ENCODE measurements at places on chromosomes 1 and 21. TPM values are rescaled to one million over a fixed set of nuclear protein-coding genes. Genes with fewer than 3 reads are reported as not detected.

DNA sequence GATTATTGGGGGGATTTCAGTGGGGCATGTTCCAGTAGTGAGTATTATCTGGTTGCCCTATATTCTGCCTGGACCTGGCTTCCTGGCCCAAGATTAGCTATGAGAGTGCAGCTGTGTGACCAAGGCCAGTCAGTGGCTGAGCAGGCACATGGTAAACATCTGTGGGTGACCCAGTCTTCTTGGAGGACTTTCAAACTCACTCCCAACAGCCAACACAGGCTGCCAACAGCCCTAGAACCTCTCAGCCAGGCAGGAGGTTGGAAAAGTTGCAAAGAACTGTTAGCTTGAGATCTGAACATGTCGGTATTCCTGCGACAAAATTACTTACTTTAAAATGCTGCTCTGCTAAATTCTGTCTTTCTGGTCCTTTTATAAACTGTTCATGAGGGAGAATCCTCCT lies 192.4 kb downstream of the TGFBR3 start:
- H3K27me3 ChIP-seq = peaks cover 4% of the 10 kb centered on the region
- peaks cover 43% of the 10 kb centered on the region for H3K4me1 ChIP-seq
- H3K36me3 ChIP-seq = peaks cover 6% of the 10 kb centered on the region
- no peak overlapping the region for H3K27ac ChIP-seq
- H3K4me3 ChIP-seq = no peak overlapping the region

The FCRL2 gene
- not detected for total RNA-seq

DNA sequence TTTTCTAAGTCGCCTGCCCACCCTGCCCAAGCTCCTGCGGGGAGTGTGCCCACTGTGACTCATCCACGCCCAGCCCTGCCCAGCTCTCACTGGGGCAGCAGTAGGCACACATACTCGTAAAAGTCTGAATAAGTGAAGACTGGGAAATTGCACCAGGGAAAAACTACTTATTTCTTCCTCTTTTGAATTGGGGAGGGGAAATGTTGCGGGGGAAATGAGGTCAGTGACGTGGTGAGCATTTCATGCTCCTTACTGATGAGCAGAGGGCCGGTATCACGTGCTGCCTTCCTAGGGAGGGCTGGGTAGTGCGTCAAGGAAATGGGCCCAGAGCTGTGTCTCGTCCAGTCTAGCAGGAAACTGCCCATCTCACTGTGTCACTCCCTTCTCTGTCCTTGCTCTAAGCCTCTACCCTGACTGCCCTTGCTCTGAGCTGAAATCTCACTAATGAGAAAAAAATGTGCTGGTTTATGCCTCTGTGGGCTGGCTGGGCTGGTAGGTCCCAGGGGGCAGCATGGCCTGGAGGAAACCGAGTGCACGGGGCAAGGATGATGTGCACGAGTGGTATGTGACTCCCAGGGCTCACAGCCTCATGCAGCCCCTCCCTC lies 13.5 kb upstream of the TNFRSF1B start:
- H3K4me3 ChIP-seq = no peak overlapping the region
- peaks cover 4% of the 10 kb centered on the region for H3K36me3 ChIP-seq
- peaks cover 56% of the 10 kb centered on the region for H3K4me1 ChIP-seq
- H3K27me3 ChIP-seq = peaks cover 11% of the 10 kb centered on the region
- DNase-seq = no peak

The MORC3 gene
- 43.0 TPM for total RNA-seq

- no peak for DNase-seq
- peaks cover 16% of the 10 kb centered on the region for H3K4me1 ChIP-seq
- no peak overlapping the region for H3K27ac ChIP-seq
- H3K4me3 ChIP-seq = peak overlapping the region; percentile 72
Observed at GRCh38 chr1:36212782-36213181, 11.5 kb upstream of the THRAP3 start.

DNA sequence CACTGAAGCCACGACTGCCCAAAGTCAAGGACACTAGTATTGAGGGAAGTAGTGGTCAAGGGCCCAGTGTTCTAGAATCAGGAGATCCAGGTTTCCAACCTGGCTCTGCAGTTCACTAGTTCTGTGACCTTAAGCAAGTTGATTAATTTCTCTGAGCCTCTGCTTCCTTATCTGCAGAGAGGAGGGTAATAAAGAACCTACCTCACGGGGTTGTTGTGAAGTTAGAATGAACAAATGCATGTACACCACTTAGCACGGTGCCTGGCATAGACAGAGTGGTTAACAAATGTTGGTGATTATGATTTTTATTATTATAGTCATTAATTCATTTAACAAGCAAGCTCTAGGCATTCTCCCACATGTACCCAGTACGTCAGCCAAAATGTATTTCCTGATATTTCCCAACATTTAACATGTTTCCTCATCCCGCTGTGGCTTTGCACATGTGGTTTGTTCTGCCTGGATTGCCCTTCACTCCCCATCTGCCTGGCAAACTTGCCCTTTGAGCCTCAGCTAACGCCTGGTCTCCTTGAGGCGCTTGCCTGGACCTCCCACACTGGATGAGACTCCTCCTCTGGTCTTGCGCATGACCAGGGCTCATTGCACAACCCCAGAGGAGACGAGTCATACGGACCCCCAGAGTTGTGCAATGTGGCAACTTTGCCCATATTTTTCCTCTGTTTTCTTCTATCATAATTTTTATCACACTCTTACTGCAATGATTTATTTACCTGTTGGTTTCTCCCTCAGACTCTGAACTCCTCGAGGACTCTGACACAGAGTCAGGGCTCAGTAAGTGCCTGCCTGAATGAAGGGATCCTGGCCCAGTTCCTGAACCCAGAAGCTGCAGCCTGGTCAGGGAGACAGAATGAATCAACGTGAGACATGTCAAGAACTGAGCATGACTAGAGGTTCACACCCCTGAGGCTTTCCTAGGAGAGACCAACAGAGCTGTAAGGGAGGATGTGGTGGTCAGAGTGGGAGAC lies 20.7 kb upstream of the MFSD2A start:
- H3K4me3 ChIP-seq = no peak overlapping the region
- no peak for DNase-seq
- peaks cover 6% of the 10 kb centered on the region for H3K4me1 ChIP-seq
- H3K36me3 ChIP-seq = peaks cover 4% of the 10 kb centered on the region
- no peak overlapping the region for H3K27ac ChIP-seq

GRCh38 chr1:35882586-35882944 lies 444 bp upstream of the AGO1 start:
- DNase-seq = no peak
- peaks cover 4% of the 10 kb centered on the region for H3K27me3 ChIP-seq
- H3K4me3 ChIP-seq = peak overlapping the region; percentile 40
- H3K4me1 ChIP-seq = peaks cover 43% of the 10 kb centered on the region
- no peaks in the 10 kb centered on the region for H3K36me3 ChIP-seq

The KDF1 gene
- 0.21 TPM for total RNA-seq

GRCh38 chr1:222950892-222951291 lies 136.1 kb downstream of the DISP1 start:
- DNase-seq = no peak
- no peak overlapping the region for H3K27ac ChIP-seq
- no peaks in the 10 kb centered on the region for H3K27me3 ChIP-seq
- H3K4me1 ChIP-seq = peaks cover 19% of the 10 kb centered on the region
- no peak overlapping the region for H3K4me3 ChIP-seq
- peaks cover 18% of the 10 kb centered on the region for H3K36me3 ChIP-seq

The LCE5A gene
- not detected for total RNA-seq

The PLPPR5 gene
- total RNA-seq = 1.1 TPM

The KRTAP21-2 gene
- not detected for total RNA-seq

DNA sequence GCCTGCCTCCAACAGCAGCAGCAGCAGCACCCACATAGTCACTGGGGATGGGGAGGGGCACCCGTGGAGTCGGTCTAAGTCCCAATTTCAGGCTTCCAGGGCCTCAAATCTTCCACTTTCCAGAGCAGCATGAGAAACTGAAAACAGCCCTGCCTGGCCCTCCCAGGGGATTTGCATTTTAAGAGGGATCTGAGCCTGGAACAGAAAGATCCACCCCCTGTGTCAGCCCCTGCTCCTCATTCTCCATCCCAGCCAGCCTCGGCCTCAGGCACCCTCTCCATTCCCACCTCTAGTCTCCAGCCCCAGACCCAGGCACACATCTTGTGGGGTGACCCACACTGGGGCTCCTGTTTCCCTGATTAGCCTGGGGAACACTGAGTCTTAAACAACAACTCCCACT lies 51.8 kb downstream of the FBXO2 start:
- peaks cover 5% of the 10 kb centered on the region for H3K27me3 ChIP-seq
- H3K36me3 ChIP-seq = no peaks in the 10 kb centered on the region
- no peak overlapping the region for H3K4me3 ChIP-seq
- H3K27ac ChIP-seq = no peak overlapping the region

- no peaks in the 10 kb centered on the region for H3K27me3 ChIP-seq
- H3K4me3 ChIP-seq = no peak overlapping the region
- H3K27ac ChIP-seq = peak overlapping the region; percentile 87
- DNase-seq = no peak
- H3K4me1 ChIP-seq = peaks cover 34% of the 10 kb centered on the region
Observed at GRCh38 chr1:243786531-243786930, 63.5 kb downstream of the AKT3 start.
